Stimulated activated CD8-positive, alpha-beta memory T cell treated with anti-CD3 and anti-CD28 coated beads, Interleukin-15, amount 100 ng/mL, for 4 hours (primary cell): ENCODE measurements at places on chromosomes 6 and 20.

DNA sequence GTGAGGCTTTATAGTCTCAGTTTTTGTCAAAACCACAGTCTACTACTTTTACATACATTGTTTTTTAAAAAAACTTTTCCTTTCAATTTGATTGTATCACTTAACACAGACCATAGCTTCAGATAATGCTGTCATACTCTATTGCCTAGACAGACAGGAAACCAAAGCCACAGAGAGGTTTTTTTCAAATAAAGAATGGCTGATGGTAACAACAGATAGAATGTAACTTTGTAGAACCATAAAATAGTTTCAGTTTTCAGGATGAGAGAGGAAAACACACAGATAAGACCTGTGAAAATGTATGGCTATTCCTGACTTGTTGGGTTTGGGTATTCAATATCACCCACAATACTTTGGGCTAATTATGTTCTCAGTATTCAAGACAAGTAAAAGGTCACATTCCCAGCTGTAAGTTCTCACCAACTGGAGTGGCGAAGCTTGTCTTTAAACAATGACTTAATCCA, 94.0 kb downstream of the ADGRG6 start:
- DNase-seq = no peak

GRCh38 chr6:134928151-134928900, 21.6 kb downstream of the ALDH8A1 start:
- no peak for DNase-seq

GRCh38 chr20:45097485-45098102, 3.3 kb downstream of the KCNS1 start:
- no peak for DNase-seq

- DNase-seq = no peak
Measured at GRCh38 chr20:7926767-7927166, 13.5 kb downstream of the HAO1 start.

GRCh38 chr6:48597951-48598350, 487.0 kb upstream of the PTCHD4 start:
- DNase-seq = no peak

- no peak for DNase-seq
Measured at GRCh38 chr6:34496103-34496685, 30.3 kb downstream of the PACSIN1 start.
